ENCODE measurements at places on chromosomes 2 and 18.

GRCh38 chr2:287471-287885, 413 bp downstream of the ALKAL2 start:
- no peak for DNase-seq

GRCh38 chr2:96963316-96963715, 23.1 kb downstream of the FAM178B start:
- no peak for DNase-seq

- DNase-seq = no peak
These were observed 122.1 kb downstream of the MGAT5 start for GRCh38 chr2:134375935-134376334.

- DNase-seq = no peak
These were observed 18.4 kb downstream of the NCOA1 start for GRCh38 chr2:24509425-24509824.

DNA sequence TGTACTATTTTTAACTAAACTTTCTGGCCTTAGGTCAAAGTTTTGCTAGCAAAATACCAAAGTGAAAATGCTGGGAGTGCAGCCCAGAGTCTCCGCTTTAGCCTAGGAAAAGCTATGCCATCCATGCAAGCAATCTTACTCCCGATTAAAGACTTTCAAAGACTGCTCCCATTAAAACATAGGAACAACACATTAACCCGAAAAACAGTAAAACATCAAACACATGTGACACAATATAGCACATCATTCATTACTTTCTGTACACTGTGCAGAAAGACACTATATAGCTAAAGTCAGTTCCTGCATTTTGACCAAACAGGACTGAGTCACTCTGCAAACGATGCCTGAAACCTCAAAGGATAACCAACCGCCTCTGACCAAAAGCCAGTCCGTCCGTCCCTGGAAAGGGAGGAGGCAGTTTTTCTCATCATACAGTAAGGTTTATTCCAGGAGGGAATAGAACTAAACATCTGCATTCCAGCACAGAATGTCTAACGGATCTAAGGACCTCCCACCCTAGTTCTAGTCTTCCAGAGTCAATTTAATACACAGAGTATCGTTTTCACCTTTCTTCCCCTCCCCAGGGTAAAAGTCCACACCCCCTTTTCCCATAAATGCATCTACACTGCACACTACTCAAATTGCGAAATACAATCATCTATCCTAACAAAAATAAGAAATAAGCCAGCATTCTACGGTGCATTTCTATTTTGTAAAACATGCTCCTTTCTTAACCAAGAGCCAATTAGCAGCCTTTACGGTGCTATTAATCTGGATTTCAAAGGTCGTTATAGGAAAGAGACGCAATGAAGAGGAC, 1.7 kb downstream of the ROCK2 start:
- no peak for DNase-seq

- no peak for DNase-seq
These were observed 55.3 kb downstream of the TWIST2 start for GRCh38 chr2:238903141-238903540.

DNA sequence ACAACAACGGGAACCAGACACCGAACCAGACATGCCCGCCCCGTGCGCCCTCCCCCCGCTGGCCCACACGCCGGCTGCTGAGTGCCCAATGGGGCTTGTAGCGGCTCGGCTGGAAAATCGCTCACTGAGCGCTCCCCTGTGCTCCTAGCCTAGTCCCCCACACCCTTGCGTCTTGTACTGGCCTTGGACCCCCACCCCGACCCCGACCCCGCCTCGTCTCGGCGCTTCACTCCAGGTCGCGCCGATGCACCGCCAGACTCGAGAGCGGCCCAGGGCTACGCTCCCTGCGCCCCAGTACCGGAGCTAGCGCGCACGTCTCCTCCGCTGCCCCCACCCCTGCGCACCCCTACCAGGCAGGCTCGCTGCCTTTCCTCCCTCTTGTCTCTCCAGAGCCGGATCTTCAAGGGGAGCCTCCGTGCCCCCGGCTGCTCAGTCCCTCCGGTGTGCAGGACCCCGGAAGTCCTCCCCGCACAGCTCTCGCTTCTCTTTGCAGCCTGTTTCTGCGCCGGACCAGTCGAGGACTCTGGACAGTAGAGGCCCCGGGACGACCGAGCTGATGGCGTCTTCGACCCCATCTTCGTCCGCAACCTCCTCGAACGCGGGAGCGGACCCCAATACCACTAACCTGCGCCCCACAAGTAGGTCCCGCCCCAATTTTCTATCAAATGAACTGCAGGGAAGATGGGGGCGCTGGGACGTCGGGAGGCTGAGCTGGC, 1.5 kb downstream of the GAD1 start:
- DNase-seq = no peak

GRCh38 chr2:139478165-139478914, 698.1 kb upstream of the NXPH2 start:
- DNase-seq = no peak

DNA sequence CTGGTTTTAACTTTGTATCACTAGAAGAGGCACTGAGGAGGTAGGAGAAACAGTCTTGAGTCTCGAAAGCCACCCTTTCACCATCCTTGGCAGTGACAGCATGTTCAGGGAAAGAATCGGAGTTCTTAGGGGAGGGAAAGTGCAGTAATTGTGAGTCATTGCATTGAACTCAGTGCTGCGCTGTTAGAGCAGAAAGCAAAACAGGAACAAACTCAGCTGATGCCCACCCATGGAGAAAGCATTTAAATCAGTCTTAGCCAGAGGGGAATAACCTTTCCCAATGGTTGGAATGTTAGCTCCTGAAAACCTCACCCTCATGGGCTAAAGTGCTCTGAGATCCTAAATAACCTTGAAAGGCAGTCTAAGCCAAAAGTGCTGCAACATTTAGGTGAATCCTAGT, 845.6 kb upstream of the CNTNAP5 start:
- no peak for DNase-seq

DNA sequence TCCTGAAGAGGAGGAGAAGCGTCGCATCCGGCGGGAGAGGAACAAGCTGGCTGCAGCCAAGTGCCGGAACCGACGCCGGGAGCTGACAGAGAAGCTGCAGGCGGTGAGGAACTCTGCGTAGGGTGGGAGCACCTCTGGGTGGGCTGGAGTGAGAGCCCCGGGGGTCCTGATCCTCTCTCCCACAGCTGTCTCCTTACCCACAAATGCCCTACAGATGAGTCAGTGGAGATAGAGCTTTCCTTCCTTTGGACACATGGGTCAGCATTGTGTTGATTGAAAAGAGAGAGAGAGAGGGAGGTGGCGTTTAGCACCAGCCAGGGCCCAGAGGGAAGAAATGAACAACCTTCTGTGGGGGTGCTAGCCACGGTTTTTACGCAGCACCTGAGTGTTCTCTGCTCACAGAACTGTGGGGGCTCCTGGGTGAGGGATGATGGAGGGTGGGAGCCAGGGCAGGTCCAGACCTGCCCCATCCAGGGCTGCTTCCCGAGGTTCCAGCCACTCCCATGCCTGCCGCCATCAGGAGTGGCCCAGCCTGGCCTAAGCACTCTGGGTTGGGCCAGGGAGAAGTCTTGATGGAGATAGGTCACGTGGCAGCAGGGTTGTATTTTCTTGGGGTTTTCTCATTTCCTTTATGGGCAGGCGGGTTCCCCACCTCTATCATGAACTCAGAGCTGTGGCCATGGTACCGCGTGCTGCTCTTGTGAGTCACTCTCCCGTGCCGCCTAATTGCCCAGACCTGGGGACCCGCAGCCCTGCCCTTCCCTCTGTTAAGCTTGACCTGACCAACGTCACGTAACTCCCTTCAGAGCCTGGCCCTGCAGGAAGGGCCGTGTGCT, 16.3 kb downstream of the FOSL2 start:
- no peak for DNase-seq

GRCh38 chr18:45245091-45245511, 370.2 kb upstream of the SLC14A2 start:
- no peak for DNase-seq

GRCh38 chr2:148906124-148906523, 31.1 kb downstream of the KIF5C start:
- DNase-seq = no peak

GRCh38 chr2:55973673-55974072, 50.1 kb upstream of the EFEMP1 start:
- no peak for DNase-seq

DNA sequence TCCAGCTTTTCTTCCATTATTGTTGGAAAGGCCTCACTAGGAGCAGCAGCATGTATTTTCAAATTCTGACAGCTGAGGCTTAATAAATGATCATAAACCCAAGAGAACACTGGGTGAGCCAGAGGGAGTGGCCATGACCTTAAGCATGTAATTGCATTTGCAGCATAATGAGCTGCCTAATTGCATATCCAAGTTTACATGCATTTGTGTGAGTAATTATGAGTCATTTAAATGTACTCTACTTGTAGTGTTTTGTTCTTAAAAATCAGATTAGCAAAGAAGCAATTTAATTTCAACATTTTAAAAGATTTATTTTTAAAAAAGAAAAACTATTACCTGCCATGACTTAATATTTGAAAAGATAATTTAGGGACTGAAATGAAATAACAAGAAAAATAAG, 74.8 kb downstream of the NOL10 start:
- no peak for DNase-seq

- no peak for DNase-seq
These were observed 1323.5 kb upstream of the TMEFF2 start for GRCh38 chr2:193518041-193518817.

GRCh38 chr2:206028101-206028500, 57.9 kb downstream of the INO80D start:
- DNase-seq = no peak

DNA sequence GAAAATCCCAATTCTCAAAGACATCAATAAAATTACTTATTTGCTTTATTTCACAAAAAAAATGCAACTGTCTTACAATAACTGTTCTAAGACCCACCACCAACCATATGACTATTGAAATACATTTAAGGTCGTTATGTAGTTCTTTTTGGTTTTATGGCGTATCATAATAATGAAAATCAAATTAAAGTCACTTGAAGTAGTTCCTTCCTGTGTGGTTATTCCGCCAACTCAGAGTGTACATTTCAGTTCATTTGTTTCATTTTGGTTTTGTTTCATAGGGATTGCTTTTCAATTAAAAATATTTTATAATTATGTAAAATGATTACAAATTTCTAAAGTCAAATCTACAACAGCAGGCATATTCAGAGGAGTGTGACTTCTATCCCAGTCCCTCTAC, 45.9 kb upstream of the AAK1 start:
- no peak for DNase-seq

- DNase-seq = no peak
These were observed 1.1 kb upstream of the SEH1L start for GRCh38 chr18:12946549-12947284.

DNA sequence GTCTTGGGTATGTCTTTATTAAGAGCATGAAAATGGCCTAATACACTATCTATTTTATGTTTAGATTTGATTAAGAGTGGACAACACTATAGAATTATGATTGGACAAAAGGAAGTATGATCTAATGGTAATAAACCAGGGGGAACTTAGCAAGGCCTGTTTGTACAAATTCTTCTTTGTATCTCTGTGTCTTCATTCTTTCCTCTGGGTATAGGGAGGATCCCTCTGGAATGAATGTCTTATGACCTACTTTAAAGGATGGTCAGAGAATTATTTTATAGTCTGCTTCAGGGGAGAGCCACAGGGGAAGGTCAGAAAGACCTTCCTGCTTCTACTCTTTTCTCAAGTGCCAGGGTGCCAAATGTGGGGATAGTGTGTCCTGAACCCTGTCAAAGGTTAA, 42.8 kb upstream of the FANCL start:
- DNase-seq = no peak

GRCh38 chr18:73511771-73512503, 635.7 kb downstream of the FBXO15 start:
- no peak for DNase-seq

DNA sequence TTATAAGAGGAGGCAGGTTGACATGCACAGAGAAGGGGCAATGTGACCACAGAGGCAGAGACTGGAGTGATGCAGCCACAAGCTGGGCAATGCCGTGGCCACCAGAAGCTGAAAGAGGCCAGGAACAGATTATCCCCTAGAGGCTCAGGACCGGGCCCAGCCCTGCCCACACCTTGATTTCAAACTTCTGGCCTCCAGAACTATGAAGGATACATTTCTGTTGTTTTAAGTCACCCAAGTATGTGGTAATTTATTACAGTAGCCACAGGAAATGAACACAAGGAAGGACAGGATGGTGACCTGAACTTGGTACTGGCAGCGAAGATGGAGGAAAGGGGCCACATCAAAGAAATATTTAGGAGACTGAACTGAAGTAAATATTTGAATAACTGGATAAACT, 66.8 kb upstream of the RIOK3 start:
- no peak for DNase-seq

GRCh38 chr2:158973116-158973956, 4.9 kb downstream of the TANC1 start:
- DNase-seq = no peak

GRCh38 chr2:73999881-74000597, 15.3 kb downstream of the TET3 start:
- no peak for DNase-seq

- no peak for DNase-seq
These were observed 275.5 kb downstream of the SS18 start for GRCh38 chr18:25814841-25815458.

GRCh38 chr2:195608768-195609454, 48.1 kb upstream of the SLC39A10 start:
- no peak for DNase-seq

GRCh38 chr18:10202845-10203321, 251.6 kb upstream of the APCDD1 start:
- no peak for DNase-seq

Measured in vagina (tissue), 2 donors.